ENCODE measurements at places on chromosomes 11 and 22.

DNA sequence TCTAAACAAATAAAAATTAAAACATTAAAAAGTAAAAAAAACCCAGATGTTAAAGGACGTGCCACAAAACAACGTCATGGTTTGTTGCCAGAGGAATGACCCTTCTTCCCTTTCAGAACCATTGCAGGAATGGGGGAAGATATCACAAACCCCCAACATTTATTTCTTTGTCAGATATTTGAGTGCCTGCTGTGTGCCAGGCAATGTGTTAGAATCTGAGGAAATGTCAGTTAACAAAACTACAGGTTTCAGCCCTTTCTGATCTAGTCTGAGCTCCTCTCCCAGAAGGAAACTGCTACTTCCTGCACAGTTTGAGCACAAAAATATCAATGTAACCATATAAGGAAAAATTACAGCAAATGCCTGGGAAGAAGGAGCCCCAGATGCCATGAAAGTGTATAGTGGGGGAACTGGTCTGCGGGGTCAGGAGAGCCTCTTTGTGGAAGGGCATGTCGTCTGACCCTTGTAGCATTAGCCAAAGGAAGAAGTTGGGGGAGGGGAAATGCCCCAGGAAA lies 7.1 kb upstream of the NHERF4 start:
- no peak for DNase-seq

DNA sequence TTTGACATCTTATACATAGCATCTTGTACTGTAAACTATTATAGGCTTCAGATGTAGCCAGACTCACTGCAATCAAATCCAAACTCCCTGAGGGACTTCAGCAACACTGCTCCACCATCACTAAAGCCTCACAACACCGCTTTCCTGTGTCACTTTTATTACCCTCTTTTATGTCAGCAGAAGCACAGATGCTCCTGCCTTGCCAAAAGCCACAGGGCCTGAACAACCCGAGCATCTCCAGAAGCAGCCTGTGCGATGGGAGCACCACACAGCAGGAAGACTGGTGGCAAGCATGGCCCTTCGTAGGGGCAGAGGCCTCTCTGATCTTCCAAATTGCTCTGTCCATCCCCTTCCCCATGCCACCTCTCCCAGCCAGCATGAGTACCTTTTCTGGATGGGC lies 22.9 kb downstream of the TMEM123 start:
- DNase-seq: no peak

DNA sequence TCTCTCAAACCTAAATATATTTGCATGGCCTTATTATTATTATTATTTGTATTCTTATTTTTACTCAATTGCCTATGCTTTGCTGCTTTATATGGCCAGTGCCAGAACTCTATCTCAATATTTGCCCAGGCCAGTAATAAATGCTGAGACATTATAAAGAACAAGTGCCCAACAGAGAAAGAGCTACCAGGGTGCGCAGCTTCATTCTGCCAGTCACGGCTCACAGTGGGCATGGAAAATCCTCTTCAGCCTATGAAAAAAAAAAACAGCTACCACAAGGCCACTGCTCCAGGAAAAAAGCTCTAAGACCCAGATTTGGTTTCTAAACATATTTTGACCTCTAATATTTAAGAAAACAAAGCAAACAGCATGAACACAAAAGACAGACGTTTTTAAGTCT lies 1223.6 kb downstream of the LRRC4C start:
- DNase-seq: no peak

- no peak for DNase-seq
Measured at GRCh38 chr11:73729594-73730206, 31.2 kb downstream of the RAB6A start.
